ENCODE measurements at places on chromosomes 13 and 19.

DNA sequence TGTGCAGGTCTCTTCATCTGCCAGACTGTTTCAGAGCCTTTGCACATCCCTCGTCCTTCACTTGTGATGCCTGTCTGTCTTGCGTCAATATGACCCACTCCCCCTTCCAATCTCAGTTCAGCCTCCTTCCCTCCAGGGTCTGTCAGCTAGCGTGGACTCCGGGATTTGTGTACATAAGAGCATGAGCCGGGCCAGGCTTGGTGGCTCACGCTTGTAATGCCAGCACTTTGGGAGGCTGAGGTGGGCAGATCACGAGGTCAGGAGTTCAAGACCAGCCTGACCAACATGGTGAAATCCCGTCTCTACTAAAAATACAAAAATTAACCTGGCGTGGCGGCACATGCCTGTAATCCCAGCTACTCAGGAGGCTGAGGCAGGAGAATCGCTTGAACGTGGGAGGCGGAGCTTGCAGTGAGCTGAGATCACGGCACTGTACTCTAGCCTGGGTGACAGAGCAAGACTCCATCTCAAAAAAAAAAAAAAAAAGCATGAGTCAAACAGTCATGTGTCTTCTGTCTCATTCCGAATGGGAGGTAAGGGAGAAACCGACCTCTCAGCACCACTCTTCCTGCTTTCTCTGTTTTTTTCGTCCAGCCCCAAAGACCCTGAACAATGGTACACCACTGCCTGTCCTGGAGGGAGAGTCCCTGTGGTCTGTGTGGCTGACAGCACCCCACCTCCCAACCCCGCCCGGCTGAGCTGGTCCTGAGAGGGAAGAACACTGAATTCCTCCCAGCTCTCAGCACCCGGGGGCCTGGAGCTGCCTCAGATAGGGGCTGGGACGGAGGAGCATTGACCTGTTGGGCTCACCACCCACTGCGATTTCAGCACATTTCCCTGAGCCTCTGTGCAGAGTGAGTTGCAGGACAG, 2.4 kb upstream of the SIGLEC9 start:
- no peak for DNase-seq

DNA sequence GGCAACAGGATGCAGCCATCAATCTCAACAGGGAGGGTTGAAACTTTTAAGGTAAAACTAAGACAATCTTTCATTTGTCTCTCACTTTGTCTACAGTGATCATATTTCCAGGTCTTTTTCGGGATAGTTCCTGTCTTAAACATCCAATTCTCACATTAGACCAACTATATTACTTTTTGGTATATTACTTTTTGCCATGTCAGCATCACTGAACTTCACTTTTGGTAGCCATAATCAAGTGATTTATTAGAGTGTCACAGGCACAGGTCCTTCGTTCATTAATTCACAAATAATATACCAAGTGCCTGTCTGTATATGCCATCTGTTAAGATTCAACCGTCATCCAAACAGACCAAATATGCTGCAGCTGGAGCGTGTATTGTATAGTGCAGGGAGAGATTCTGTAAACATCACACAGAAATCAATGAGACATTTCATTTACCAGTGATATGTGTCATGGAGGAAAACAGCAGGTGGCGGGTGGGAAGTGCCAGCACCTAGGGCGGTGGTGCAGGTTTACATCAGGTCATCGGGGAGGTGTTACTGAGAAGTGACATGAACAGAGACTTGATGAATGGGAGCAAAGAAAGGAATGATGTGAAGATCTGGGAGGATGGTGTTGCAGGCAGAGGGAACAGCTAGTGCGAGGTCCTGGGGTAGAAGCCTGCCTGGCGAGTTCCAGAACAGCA, 24.9 kb downstream of the ARHGEF7 start:
- no peak for DNase-seq

- no peak for DNase-seq
Measured at GRCh38 chr19:20431826-20432225, 133.8 kb downstream of the ZNF737 start.

GRCh38 chr19:35119091-35119490, 3.5 kb downstream of the FXYD3 start:
- no peak for DNase-seq
